ENCODE measurements at places on chromosomes 6 and 20.

- no peak for DNase-seq
These were observed 19.1 kb downstream of the NKX2-4 start for GRCh38 chr20:21378259-21378658.

- DNase-seq = no peak
These were observed 28.4 kb downstream of the PRDM1 start for GRCh38 chr6:106114492-106114891.

- DNase-seq = no peak
These were observed 118.7 kb downstream of the NFATC2 start for GRCh38 chr20:51423810-51424209.

DNA sequence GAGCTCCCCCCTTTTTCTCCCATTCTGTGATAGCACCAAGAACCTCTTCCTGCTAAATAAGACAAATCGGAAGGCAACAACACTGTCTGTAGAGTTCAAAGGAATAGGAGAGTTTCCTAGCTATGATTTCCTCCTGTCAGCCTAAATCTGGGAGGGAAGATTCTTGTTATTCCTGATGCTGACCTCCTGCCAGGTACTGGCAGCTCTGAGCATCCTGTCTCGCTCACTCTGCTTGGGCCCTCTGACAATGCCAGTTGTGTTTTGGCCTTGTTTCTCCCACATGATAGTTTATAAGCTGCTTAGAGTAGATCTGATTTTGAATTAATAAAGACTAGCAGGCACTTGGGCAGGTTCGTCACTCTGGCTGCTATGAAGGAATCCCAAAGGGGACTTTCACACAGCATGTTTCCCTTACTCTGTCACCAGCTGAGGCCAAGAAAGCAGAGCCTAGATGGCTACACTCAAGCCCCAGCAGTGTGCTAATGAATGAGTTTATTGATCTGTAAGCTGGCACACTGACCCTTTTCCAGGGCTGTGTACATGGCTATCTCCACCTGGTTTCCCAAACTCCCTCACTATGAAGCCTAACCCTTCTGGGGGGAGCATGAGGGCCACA, 52.3 kb downstream of the UQCC1 start:
- no peak for DNase-seq

DNA sequence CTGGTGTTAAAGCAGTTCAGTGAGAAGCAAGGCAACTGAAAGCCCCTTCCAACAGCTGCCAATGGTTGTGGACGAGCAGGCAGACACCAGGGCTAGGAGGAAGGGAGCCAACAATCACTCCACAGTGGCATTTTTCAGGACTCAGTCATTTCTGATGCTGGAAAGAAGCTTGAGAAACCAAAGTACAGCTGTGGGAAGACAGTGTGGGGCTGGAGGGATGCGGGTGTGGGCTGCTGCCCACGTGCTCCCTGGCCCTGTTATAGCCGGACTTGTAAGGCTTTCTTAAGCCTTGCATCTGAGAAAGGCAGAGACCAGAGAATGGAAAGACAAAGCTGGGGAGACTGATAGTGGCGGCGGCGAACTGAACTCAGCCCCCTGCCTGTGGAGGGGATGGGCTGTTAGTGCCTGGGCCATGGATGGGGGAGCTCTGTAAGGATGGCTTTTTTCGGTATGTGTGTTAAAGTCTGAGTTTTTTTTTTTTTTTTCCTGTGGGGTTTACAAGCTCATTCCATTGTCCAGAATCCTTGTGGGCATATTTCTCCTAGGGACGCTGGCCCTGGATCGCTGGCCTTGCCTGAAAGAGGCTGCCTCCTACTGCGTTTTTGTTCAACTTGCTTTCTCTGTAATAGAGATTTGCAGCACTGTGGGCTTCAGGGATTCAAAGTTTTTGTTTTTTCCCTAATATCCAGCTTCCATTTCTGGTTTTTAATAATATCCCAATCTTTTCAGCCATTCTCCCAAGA, 91.7 kb downstream of the GJA10 start:
- DNase-seq = no peak

- no peak for DNase-seq
These were observed 725 bp downstream of the BTBD3 start for GRCh38 chr20:11918391-11918845.

DNA sequence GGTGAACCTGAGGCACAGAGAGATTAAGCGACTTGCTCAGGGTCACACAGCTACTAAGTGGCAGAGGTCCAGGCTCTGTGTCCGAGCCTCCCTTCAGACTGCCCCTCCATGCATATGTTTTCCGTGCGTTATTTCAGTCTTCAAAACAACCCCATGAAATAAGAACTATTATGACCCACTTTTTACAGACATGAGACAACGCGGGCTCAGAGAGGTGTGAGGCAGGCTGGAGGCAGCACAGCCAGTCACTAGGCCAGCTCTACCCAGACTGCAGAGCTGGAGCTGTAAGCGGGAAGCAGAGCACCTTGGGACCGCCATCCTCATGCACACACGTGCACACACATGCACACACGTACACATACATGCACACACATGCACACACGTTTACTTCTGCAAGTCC, 62.3 kb downstream of the PSMG4 start:
- DNase-seq = no peak

DNA sequence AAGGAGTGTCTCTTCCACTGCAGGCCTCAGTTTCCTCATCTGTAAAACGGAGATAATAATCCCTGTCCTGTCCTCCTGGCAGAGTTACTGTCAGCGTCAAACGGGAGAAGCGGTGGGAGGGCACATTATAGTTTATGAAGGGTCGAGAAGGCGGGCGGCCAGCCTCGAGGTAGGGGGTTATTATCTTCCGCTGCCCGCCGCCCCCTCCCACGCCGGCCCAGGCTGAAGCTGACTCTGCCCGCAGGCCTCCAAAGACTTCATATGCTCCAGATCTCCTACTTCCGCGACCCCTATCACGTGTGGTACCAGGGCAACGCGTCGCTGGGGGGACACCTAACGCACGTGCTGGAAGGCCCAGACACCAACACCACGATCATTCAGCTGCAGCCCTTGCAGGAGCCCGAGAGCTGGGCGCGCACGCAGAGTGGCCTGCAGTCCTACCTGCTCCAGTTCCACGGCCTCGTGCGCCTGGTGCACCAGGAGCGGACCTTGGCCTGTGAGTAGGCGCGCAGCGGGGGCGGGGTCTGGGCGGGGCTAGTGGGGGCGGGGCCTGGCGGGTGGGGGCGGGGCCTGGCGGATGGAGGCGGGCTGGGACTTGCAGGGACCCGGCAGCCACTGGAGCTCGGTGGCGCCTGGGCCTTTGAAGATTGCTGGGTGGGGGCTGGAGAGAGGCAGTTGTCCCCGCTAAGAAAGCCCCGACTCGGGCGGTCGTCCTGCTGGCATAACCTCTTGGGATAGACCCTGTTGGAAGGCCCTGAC, 2.8 kb downstream of the PROCR start:
- DNase-seq = no peak

- DNase-seq = no peak
These were observed 944.8 kb upstream of the CITED2 start for GRCh38 chr6:140319209-140319608.

DNA sequence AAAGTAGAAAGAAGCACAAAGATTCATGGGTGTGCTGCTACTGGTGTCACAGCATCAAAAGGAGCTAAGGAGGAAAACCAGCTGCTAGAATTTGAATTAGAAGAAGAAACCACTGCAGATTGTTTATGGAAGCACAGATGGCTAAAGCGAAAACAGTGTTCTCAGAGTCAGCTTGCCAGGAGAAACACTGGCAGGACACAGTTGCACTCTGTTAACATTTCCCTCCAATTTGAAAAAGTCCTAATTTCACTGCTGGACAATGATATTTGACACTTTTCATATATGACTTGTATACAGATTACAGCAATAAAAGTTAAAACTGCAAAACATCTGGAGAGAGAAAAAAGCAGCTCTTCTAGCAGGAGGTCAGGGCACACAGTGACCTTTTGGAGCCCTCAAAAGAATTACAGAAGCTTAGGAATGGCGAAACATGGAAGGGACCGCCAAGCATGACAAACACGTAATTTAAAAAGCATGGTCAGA, 314.5 kb downstream of the COL12A1 start:
- DNase-seq = no peak

DNA sequence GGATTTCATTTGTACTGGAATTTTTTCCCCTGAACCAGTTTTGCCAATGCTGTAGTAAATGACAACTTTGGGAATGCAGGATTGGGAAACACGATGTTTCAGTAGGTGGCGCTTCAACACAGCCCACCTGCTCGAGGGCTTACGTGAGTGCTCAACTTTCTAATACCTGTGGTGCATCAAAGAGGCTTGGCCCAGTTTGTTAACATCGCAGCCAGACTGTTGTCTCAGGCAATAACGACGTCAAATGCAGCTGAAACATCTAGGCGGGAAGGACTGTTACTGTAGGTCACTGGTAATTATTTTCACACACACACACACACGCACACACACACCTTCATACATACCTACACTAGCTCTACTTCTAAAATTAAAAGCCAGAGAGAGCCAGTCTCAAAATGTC, 815.5 kb upstream of the SLC35B3 start:
- no peak for DNase-seq

- DNase-seq = no peak
These were observed at the start of gene LAMA5 for GRCh38 chr20:62367136-62367632. Gene LAMA5, minus strand, starts transcription at chr20:62367312. Its CDS starts 67 bp downstream, at chr20:62367245.

- no peak for DNase-seq
These were observed 479.0 kb upstream of the NRSN1 start for GRCh38 chr6:23647045-23647444.

DNA sequence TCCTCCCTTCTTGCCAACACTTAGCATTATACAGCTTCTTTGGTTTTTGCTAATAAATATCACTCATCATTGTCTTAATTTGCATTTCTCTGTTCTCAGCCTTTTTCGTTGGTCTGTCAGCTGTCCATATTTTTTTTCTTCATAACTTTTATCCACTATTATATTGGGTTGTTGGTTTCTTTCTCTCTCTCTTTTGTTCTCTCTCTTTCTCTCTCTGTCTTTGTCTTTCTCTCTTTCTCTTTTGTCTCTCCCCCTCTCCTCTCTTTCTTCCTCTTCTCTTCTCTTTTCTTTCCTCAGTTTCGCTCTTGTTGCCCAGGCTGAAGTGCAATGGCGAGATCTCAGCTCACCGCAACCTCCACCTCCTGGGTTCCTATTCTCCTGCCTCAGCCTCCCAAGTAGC, 36.5 kb downstream of the JARID2 start:
- no peak for DNase-seq

- peak; percentile 42 for DNase-seq
These were observed 121.0 kb downstream of the BCAS1 start for GRCh38 chr20:53949319-53949839.

GRCh38 chr20:434661-435419, 26.7 kb downstream of the RBCK1 start:
- DNase-seq = no peak

DNA sequence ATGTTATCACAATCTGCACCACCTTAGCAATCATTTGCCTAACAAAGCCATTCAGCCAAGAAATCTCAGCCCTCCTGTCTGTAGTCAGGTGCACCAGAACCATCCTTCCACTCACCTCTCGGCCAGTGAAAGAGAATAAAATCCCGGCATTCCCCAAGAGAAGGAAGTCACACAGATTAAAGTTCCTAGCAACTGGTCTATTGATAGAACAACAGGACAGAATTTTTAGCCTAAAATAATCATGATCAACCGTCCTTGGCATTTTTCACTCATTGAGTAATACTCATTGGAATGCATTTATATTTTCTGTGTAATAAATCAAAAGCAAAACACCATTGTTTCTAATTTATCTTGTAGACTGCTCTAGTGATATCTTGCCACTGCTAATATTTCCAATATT, 85.7 kb upstream of the CDH4 start:
- DNase-seq = no peak

DNA sequence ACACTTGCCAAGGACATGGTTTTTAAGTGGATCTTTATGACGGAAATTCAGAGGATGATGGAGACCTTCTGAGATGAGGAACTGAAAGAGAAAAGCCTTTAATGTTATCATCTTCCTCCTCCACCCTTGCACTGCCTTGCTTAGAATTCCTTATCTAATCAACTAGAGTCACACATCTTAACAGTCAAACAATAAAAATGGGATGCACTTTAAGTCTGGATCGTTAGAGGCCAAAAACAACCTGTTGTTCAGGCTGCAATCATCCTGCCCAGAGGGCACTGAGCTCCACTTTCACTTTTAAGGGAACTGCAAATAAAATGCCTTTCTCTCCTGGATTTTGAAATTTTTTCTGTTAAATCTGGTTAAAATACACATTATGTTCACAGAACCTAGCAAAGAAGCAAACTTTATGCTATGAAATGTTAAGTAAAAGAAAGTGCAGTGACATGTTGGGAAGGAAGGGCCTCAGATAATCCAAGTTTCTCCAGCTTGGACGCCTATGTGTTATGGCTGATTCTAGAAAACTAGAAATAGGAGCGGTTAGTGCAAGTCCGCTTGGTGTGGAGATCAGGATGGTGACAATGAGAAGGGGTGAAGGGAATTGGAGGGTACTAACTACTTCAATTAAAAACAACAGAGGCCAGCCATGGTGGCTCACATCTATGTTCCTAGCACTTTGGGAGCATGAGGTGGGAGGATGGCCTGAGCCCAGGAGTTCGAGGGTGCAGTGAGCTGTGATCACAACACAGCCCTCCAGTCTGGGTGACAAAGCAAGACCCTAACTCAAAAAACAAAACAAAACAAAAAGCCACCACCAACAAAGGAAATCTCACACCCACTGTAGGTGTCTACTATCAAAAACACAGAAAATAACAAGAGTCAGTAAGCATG, 66.4 kb upstream of the KIF13A start:
- DNase-seq = no peak

GRCh38 chr20:868279-868678, 34.8 kb downstream of the FAM110A start:
- DNase-seq = no peak

DNA sequence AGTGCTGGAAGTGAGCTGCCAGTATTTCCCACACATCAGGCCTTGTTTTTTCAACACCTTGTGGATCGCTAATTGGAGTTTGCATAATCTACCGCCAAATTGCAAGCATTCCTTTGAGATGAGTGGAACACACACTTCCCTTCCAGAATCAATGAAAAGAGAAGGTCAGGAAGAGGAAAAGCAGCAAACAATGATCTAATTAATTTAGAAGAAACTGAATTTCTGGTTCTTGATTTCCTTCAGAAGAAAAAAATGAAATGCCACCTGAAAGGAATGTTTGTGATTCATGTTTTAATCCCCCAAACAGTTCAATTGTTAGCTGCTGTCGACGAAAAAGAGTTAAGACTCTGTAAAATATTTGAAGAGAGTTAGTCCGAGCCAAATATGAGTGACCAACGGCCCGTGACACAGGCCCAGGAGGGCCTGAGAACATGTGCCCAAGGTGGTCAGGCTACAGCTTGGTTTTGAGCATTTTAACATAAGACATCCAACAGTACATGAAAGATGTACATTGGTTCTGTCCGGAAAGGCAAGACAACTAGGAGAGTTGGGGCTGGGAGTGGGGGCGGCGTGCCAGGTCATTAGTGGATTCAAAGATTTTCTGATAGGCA, 182.3 kb downstream of the MTFR2 start:
- no peak for DNase-seq

DNA sequence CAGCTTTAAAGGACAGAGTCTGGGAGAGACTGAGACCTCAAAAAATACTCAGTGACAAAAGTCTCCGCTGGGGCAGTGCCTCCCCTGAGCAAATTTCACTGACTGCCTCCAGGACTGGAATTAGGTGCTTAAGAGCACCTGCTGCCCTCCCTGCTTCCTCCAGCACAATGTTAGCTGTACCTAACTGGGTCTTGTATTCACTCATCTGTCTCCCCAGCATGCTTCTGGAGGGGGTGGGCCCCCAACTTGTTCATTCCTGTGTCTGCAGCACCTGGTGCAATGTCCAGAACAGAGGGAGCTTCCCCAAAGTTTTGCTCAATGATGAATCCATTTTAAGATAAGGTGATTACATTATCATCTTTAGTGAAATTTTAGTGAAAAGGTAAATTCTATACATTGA, 650.7 kb downstream of the KIF16B start:
- no peak for DNase-seq

GRCh38 chr6:45577836-45578504, 200.2 kb upstream of the SUPT3H start:
- no peak for DNase-seq

All from stimulated activated CD4-positive, alpha-beta T cell treated with anti-CD3 and anti-CD28 coated beads, Interleukin-1b, Interleukin-23, amount 100 ng/mL, for 1 hour (primary cell).